Hematopoietic multipotent progenitor cell treated with erythropoietin and hydrocortisone succinate and interleukin-3 and kit ligand, for 17 days (in vitro differentiated cells): ENCODE measurements at places on chromosomes 11 and 22.

DNA sequence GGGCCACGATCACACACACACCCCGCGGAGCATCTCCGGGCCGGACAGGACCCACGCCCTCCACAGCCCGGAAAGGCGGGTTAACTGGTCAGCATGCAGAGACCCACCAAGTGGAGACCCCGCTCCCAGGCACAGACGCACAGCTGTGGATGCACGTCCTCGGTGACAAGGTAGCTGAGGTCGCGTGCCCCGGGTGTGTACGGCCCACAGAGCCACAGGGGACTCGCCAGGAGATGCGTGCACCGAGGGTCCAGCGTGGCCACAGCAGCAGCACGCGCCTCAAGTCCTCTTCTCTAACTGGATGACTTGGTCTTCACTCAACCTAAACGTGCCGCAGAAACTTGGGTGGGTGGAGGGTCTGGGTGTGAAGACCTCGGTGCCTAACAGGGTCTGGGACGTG, 5.5 kb downstream of the H19 start:
- DNase-seq: no peak

- no peak for DNase-seq
Measured at GRCh38 chr11:1196516-1197391, 26.1 kb upstream of the MUC5B start.

DNA sequence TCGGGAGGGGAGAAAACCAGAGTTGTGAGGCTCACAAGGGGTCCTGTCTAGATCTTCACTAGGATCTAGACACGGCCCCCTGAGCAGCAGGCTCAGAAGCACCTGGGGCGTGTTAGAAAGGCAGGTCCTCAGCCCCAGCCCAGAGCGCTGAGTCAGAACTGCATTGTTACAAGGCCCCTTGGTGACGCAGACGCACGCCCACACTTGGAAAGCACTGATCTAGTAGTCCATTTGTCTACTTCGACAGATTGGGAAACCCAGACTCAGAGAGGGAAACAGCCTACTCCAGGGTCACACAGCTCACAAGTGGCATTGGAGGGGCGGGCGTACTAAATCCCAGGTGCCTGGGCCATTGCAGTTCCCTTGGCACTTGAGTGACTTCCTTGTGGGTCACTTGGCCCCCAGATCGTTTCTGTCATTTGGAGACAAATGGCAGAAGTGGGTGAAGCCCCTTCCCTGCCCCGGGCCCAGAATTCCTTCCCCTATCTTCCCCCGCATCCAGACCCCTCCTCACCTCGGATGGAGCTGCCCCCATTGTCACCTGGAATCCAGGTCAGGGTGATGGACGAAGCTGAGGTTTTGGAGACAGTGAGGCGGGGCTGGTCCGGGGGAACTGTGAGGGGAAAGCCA, 110.8 kb downstream of the CEP164 start:
- no peak for DNase-seq

- no peak for DNase-seq
Measured at GRCh38 chr11:112255067-112255720, 5.5 kb downstream of the PLET1 start.

- peak; percentile 67 for DNase-seq
Measured at GRCh38 chr22:20013382-20013871, 3.2 kb downstream of the ARVCF start.

DNA sequence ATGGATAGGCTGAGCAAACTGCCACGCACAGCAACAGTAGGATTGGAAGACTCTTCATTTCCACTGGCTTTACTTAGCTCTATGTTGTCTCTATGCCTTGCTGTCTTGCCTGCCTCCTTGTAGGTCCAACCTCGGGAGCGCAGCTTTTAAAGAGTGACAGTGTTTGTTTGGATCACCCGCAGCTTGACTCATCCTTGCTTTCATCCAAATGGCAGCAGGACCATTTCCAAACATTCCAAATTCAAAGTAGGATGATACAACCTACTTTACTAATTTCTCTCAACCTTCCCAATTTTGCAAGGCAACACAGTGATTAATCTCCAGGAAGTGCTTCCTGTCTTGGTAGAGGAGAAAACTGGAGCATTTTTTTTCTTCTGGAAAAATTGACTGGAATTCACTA, at the start of gene MMP3:
Gene MMP3, minus strand, starts transcription at position 121 of the 400 bp plus-strand sequence. Its CDS starts 63 bp downstream, at position 58.
- no peak for DNase-seq

DNA sequence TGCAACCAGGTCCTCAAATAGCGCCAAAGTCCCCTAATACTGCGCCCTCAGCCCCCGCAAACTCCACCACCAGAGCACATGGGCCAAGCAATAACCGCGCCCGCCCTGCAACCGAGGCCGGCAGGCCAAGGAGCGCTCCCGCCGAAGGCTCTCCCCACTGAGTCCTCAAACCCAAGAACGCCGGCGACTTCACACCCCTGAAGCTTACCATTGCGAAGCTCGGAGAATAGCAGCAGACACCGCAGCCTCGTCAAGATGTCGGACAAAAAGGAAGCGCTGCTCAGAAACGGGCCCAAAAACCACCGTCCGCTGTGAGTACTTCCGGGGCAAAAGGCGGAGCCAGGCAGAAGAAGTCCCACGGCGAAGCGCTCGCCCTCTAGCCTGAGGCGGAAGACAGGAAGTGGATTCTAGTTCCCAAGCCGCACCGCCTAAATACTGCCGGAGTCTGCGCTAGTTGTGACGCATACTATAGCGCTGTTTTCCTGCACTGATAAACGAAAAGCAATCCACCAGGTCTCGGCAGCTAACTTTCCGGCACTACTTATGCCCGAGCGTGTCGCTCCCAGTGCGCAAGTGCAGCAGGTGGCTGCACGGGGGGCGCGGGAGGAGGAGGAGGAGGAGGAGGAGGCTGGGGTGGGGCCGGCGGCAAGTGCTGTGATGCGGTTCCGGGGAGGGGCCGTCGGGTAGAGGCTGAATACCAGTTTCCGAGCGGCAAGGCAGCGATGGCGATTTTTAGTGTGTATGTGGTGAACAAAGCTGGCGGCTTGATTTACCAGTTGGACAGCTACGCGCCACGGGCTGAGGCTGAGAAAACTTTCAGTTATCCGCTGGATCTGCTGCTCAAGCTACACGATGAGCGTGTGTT, at the start of the genes RPS25 and TRAPPC4:
Gene RPS25, minus strand, starts transcription at position 270 of the 865 bp plus-strand sequence. Its CDS starts 59 bp downstream, at position 211.
Gene TRAPPC4, plus strand, starts transcription at position 693 of the 865 bp plus-strand sequence. Its CDS starts 30 bp downstream, at position 723.
- peak; percentile 96 for DNase-seq
